ENCODE measurements at places on chromosomes 1 and 21. TPM values are rescaled to one million over a fixed set of nuclear protein-coding genes. Genes with fewer than 3 reads are reported as not detected.

DNA sequence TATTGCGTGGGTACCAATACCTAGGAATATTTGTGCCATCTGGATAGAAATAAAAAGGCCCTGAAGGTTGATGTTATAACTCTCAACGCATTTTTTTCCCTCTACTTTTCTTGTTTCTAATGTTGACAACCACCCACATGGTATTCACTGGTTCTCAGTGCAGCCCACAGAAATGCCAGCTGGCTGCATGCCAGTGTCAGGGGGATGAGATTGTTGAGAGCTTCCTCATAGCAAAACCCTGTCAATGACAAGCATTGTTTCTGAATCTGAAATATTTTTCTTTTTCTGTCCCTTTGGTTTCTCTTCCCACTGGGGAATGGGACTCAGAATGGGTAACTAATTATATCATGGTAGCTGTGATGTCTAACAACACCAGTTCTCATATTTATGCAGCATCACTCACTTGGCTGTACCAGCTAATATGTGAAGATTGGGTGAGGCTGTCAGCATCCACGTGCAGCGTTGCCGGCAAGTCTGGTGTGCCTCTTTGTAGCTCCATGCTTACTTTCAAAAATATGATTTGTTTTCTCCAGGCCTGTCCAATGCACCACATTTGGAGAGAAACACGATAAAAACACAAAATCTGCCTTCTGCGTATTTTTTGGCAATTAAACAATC is 284.6 kb downstream of the PTBP2 start:
- no peak for DNase-seq

- DNase-seq = no peak
Measured at GRCh38 chr1:100217834-100218233, 31.8 kb downstream of the DBT start.

GRCh38 chr1:165903672-165904071 is 76.3 kb downstream of the UCK2 start:
- DNase-seq = no peak

DNA sequence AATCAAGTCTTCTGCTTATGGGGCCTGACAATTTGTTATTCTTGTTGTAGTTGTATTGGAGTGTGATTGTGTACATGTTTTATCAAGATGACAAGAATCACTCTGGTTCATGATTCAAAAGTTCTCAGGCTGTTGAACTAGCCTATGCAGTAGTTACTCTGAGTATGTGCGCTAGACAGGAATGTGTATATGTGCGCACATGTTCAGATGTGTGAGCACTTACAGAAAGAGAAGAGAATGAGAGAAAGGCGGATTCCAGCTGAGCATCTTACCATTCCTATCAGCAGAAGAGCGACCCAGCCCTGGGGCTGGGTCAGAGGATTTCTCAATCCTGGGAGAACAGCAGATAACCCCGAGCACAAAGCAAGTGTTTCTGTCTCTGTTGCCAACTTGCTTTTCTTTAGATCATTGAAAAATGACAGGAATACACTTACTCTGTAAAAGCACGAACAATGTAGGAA is 110.8 kb upstream of the HOOK1 start:
- DNase-seq = no peak

Gene KCNA3
- total RNA-seq = 0.07 TPM
